ENCODE measurements at places on chromosomes 11 and 22.

GRCh38 chr11:115220911-115221310 is 283.3 kb downstream of the CADM1 start:
- H3K4me1 ChIP-seq: peaks cover 64% of the 10 kb centered on the region
- DNase-seq: no peak
- peak overlapping the region; percentile 99 for H3K27ac ChIP-seq
- H3K27me3 ChIP-seq: no peaks in the 10 kb centered on the region
- no peaks in the 10 kb centered on the region for H3K36me3 ChIP-seq
- H3K4me3 ChIP-seq: no peak overlapping the region

DNA sequence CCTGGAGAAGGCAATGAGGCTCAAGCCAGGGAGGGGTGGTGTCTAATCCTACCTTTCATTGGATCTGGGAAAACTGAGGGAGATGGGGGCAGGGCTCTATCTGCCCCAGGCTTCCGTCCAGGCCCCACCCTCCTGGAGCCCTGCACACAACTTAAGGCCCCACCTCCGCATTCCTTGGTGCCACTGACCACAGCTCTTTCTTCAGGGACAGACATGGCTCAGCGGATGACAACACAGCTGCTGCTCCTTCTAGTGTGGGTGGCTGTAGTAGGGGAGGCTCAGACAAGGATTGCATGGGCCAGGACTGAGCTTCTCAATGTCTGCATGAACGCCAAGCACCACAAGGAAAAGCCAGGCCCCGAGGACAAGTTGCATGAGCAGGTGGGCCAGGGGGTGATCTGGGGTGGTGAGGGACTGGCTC is at the start of gene FOLR1:
FOLR1 (plus strand) TSS at position 180 of the 421 bp plus-strand sequence; CDS start at position 214, 34 bp downstream.
- no peaks in the 10 kb centered on the region for H3K4me1 ChIP-seq
- H3K36me3 ChIP-seq: no peaks in the 10 kb centered on the region
- DNase-seq: no peak
- no peak within 1 kb of the TSS for H3K27ac ChIP-seq
- no peaks in the 10 kb centered on the region for H3K27me3 ChIP-seq

DNA sequence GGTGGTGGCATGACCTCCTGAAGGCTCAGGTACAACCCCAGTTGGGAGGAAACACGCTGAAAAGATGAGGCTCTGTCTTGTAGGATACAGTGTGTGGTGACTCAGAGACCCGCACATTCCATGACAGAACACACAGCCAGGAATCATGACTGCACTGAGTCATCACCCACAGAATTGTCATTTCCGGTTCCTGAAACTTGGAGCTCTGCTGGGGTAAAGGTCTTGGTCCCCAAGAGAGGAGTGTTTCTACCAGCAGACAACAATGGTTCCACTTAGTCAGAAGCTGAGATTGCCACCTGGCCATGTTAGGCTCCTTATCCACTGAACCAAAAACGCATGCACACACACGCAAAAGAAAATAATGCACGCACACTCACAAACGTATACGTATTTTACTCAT is 31.5 kb upstream of the CYB5R3 start:
- no peaks in the 10 kb centered on the region for H3K4me1 ChIP-seq
- no peak overlapping the region for H3K4me3 ChIP-seq
- DNase-seq: no peak
- no peak overlapping the region for H3K27ac ChIP-seq
- H3K27me3 ChIP-seq: 0 out of 2 replicates have a peak, but pooled peaks cover 3% of the 10 kb centered on the region
- no peaks in the 10 kb centered on the region for H3K36me3 ChIP-seq

DNA sequence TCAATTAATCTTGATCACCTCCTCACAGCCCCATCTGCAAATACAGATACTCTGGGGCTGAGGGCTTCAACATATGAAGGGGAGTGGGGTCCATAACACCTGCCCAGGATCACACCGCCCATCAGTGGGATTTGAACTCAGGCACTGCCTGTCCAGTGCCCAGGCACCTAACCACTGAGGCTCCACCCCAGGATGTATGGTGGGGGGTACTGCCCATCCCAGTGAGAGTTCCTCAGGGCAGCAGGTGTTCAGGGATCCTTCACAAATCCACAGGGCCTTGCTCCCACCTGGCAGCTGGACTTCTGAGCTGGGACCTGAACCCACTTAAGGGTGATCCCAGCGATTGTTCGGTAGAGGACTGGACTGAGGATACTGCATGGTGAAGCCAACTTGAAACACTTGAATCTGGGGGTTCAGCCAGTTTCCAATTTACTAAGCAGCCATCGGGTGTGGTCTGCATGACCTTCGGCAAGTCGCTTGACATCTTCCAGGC is 33.3 kb downstream of the PRDM11 start:
- no peak overlapping the region for H3K27ac ChIP-seq
- H3K4me1 ChIP-seq: peaks cover 6% of the 10 kb centered on the region
- DNase-seq: no peak
- peak overlapping the region; percentile 52 for H3K4me3 ChIP-seq
- no peaks in the 10 kb centered on the region for H3K36me3 ChIP-seq

DNA sequence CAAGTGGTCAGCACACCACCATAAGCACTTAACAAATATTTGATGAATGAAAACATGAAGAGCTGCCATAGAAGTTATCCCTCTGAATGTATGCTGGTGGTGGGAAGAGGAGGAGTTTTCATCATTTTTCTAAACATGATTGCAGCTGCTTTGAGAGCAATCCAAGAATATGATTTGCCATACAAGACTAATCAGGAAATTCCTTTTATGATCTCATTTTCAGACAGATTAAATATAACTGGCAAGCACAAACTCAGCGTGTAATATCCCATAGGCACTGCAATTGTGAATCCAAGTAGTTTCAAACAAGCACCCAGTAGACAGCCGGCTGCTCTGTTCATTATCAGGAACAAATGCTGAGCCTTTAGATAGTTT is 505.7 kb upstream of the LUZP2 start:
- H3K4me1 ChIP-seq: no peaks in the 10 kb centered on the region
- DNase-seq: no peak
- H3K4me3 ChIP-seq: no peak overlapping the region
- no peak overlapping the region for H3K27ac ChIP-seq

- no peak overlapping the region for H3K4me3 ChIP-seq
- no peaks in the 10 kb centered on the region for H3K27me3 ChIP-seq
- peaks cover 9% of the 10 kb centered on the region for H3K4me1 ChIP-seq
- H3K27ac ChIP-seq: no peak overlapping the region
These were observed 551.4 kb downstream of the ETS1 start for GRCh38 chr11:128036006-128036405.

GRCh38 chr22:46490538-46490937 is 46.9 kb downstream of the CELSR1 start:
- H3K4me3 ChIP-seq: no peak overlapping the region
- no peaks in the 10 kb centered on the region for H3K36me3 ChIP-seq
- peaks cover 14% of the 10 kb centered on the region for H3K4me1 ChIP-seq

GRCh38 chr22:48299124-48299523 is 1528.5 kb downstream of the BRD1 start:
- no peaks in the 10 kb centered on the region for H3K27me3 ChIP-seq
- H3K36me3 ChIP-seq: no peaks in the 10 kb centered on the region
- no peak overlapping the region for H3K4me3 ChIP-seq
- no peak overlapping the region for H3K27ac ChIP-seq
- no peaks in the 10 kb centered on the region for H3K4me1 ChIP-seq

DNA sequence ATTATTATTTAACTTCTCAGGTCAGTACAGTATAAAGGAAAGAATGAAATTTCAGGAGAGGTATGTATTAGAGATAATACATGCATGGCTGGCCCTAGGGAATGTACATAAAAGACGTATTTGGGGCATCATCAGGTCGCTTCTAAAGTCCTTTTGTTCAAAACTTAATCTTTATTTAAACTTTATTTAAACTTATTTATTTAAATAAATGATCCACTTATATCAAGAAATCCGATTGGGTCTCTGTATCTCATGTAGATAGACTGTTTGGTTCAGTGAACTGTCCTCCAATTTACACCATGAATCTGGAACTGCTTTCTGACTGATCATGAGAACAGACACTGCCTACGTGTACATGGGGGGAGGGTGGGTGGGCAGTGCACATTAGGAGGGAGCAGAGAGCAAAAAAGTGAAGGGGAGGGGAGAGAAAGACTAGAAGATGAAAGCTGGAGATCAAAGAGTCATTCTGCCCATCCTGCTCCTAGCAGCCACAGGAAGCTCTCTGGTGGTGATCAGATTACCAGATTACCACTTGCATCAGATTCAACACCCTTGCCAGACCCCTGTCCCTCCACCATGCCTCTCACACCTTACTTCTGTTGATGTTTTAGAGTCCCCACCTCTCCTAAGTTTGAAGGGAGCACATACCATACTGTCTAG is 92.1 kb upstream of the MTMR2 start:
- H3K4me1 ChIP-seq: peaks cover 29% of the 10 kb centered on the region
- no peaks in the 10 kb centered on the region for H3K27me3 ChIP-seq

GRCh38 chr11:67586568-67587250 is 3.1 kb downstream of the GSTP1 start:
- H3K36me3 ChIP-seq: peaks cover 8% of the 10 kb centered on the region
- H3K27ac ChIP-seq: peak overlapping the region; percentile 68
- no peaks in the 10 kb centered on the region for H3K27me3 ChIP-seq
- peaks cover 43% of the 10 kb centered on the region for H3K4me1 ChIP-seq

- H3K4me3 ChIP-seq: no peak overlapping the region
- H3K4me1 ChIP-seq: no peaks in the 10 kb centered on the region
- no peaks in the 10 kb centered on the region for H3K36me3 ChIP-seq
- H3K27me3 ChIP-seq: no peaks in the 10 kb centered on the region
These were observed 142.6 kb downstream of the ATXN10 start for GRCh38 chr22:45814198-45814597.

DNA sequence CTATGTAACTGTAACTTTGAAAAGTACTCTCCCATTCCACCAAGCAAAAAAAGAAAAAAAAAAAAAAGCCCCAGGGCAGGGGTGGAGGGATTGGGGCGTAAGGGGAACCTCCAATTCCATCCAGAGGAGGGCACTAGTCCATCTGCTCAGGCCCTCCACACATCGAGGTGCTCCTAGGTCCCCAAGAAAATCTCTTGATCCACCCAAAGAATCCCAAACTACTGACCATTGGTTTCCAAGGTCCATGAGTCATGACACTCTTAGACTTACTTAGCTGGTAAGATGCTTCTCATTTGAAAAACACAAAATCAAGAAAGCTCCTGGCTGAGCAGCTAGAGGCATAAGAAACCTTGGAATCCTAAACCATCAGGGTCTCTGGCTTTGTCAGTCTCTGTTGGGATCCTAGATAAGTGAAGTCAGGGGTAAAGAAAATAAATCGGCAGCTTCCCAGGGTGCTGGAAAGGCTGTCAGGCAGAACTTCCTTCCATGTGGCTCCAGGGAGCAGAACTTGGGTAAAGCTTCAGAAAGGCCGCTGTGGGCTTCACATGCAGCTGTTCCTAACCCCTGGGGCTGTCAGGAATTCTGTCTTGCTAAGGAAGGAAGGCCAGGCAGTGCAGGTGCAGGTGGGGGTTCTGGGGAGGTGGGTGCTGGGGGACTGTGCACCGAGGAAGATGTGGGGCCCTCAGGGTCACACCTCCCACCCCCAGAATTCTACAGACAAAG is 49.4 kb upstream of the ADA2 start:
- no peak for DNase-seq
- H3K27me3 ChIP-seq: no peaks in the 10 kb centered on the region
- H3K4me1 ChIP-seq: no peaks in the 10 kb centered on the region
- no peak overlapping the region for H3K27ac ChIP-seq

DNA sequence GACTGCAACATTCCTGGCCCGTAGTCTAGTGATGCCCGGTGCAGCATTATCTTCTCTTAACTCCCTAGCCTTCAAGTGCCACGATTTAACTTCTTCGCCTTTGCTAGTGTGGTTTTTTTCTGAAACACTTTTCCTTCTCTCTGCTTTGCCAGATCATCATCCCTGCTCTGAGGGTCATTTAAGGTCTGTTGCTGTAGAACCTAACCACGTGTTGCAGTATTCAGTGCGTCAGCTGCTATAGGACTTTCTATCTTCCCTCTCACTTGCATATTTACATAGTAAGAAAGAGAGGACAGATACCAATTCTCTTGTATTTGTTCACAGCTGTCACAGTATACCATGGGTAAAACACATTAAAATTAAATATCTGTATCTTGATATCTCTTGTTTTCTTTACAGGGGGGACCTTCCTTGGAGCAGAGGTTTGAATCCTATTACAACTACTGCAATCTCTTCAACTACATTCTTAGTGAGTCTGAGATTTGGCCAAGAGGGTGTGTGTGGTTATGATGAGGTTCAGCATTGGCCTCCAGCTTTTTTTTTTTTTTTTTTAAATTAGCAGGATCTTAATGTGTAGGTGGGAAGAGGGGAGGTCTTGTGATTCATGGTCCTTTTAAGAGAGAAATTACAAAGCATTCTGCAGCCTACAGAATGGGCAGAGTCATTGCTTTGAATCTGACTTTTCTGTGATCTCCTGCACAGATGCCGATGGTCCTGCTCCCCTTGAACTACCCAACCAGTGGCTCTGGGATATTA is 13.5 kb downstream of the EIF3L start:
- peaks cover 8% of the 10 kb centered on the region for H3K36me3 ChIP-seq
- no peaks in the 10 kb centered on the region for H3K27me3 ChIP-seq
- H3K4me3 ChIP-seq: no peak overlapping the region
- DNase-seq: no peak
- no peaks in the 10 kb centered on the region for H3K4me1 ChIP-seq

GRCh38 chr22:43262990-43263644 is 76.2 kb upstream of the TTLL12 start:
- H3K27me3 ChIP-seq: no peaks in the 10 kb centered on the region
- no peak for DNase-seq
- H3K27ac ChIP-seq: peak overlapping the region; percentile 74
- peaks cover 31% of the 10 kb centered on the region for H3K4me1 ChIP-seq
- no peak overlapping the region for H3K4me3 ChIP-seq

DNA sequence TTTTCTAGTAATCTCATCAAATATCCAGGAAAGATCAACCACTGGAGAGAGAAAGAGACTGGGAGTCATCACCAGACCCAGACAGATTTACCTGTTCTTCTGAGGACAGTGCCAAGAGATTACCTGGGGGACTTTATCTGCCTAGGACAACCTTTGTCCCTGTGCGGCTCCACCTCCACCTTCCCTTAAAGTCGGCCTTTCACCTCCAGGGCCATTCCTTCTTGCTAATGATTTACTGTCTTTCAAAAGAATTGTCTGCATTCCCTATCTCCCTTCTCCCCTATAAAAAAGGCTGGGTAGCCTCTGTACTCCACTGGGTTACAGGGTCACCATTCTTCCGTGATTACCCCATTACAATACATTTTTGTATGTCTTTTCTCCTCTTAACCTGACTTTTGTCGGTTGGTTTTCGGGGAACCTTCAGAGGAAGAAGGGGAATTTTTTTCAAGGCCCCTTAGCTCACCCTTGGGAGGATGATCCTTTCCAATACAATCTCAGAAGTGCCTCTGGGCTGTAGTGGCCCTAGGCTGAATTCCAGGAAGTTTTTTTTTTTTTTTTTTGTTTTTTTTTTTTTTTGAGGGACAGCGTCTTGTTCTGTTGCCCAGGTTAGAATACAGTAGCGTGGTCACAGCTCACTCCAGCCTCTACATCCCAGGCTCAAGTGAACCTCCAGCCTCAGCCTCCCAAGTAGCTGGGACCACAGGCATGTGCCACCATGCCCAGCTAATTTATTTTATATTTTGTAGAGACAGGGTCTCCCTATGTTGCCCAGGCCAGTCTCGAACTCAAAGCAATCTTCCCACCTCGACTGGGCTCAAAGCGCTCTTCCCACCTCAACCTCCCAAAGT is 1.5 kb upstream of the HMOX1 start:
- no peak overlapping the region for H3K27ac ChIP-seq
- H3K36me3 ChIP-seq: no peaks in the 10 kb centered on the region
- H3K27me3 ChIP-seq: no peaks in the 10 kb centered on the region
- DNase-seq: no peak
- no peak overlapping the region for H3K4me3 ChIP-seq
